Activated CD4-positive, alpha-beta memory T cell treated with anti-CD3 and anti-CD28 coated beads, Interleukin-2, amount 10 ng/mL, durations not matched to agents 7 days and 5 days (primary cell): ENCODE measurements at places on chromosomes 5 and 9.
A peak's percentile ranks its signal among the peaks of the same experiment; 100 is the strongest.

DNA sequence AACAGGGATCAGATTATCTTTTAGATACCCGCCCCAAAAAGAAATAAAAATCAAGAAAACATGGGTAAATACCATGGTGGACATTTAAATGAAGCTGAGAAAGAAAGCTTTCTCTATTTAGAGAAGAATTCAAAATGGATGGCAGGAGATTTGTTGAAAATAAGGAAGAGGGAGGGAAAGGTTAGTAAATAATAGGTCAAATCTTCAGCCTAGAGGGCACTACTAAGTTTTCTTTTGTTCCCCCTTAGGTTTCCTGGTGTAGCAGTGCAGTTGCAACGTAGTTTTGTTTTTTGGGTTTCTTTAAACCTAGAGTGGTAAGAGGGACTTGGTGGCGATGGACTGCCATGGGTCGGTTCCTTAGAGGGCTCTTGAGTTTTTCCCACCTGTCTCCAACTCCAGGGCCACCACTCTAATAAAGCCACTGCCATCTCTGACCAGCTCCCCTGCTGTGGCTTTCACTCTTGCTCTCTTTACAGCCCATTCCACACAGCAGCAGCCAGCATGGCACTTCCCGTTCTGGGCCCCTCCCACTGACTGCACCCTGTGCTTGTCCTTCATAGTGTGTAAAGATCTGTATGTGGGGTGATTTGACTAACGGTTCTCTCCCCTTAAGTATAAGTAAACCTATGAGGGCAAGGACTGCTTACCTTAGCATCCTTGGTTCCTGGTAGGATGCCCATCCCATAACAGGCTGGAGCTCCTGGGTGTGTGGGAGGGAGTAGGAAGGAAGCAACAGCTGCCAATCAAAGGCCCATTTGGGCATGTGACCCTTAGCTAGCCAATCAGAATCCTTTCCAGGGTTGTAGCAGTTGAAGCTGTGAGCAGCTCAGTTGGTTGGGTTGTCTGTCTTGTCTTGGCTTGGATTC is 118.3 kb downstream of the SLC1A3 start:
- peak; percentile 25 for DNase-seq

DNA sequence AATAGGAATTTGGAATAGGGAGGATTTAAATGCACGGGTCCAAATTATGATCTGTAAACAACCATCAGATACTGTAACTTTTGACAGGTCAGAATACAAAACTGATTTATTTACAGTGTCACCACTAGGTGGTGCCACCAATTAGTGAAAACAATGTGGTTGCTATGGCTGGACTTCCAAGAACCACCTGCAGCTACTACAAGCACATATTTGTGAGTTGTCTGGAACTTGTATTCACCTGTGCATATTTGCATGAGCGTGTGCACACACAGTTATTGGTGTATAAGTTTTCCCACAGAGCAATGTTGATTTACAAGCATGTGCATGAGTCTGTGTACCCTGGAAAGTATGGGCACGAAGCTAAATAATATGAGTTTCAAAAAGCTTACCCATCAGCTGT is 3.0 kb upstream of the HRCT1 start:
- DNase-seq, result peak; percentile 32

DNA sequence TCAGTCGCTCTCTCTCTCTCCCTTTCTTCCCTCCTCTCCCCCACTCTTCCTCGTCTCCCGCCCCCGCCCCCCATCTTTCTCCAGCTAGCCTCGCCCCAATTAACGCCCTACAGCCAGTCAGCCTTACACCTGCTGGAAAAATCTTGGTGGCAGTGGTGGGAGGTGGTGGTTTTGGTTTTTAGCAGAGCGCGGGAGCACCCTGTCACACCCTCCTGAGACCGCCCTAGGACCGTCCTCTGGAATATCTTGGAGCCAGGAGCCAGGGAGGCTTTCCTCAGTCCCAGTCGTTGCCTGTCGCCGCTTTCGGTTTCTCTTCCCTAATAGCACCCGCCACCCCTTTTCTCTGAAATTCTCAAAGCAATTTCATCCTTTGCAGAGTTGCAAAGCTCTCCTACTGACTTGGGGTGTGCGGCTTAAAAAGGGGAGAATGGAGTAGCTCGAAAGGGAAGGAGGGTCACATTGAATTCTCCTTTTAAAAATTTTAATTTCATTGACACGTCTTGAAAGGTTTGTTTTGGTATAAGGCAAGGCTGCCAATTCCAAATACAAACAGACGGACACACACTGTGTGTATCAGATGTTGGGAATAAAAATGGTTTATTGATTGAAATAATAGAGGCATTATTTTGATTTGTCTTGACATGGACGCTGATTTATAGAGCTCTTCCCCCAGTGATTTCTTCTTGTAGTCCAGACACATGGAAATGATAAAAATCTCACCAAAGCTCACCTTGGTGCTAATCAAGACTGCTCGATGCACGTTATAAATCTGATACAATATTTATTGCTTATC is 301.3 kb downstream of the PARP8 start:
- DNase-seq, result no peak

DNA sequence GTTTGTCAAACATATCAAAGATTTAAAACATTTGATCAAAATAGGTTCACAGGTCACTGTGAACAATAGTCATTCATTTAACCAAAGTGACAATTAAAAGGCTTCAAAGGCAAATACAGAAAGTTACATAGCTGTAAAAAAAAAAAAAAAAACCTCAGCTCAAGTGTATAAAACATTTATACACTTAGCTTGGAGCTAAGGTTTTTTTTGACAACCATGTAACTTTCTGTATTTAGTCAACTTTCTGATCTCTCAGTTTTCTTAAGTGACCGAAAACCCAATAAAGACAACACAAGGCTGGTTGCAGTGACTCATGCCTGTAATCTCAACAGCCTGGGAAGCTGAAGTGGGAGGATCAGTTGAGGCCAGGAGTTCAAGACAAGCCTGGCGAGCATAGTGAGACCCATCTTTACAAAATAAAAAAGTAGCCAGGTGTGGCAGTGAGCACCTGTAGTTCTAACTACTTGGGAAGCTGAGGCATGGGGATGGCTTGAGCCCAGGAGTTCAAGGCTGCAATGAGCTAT is 16.4 kb upstream of the UBTD2 start:
- no peak for DNase-seq

DNA sequence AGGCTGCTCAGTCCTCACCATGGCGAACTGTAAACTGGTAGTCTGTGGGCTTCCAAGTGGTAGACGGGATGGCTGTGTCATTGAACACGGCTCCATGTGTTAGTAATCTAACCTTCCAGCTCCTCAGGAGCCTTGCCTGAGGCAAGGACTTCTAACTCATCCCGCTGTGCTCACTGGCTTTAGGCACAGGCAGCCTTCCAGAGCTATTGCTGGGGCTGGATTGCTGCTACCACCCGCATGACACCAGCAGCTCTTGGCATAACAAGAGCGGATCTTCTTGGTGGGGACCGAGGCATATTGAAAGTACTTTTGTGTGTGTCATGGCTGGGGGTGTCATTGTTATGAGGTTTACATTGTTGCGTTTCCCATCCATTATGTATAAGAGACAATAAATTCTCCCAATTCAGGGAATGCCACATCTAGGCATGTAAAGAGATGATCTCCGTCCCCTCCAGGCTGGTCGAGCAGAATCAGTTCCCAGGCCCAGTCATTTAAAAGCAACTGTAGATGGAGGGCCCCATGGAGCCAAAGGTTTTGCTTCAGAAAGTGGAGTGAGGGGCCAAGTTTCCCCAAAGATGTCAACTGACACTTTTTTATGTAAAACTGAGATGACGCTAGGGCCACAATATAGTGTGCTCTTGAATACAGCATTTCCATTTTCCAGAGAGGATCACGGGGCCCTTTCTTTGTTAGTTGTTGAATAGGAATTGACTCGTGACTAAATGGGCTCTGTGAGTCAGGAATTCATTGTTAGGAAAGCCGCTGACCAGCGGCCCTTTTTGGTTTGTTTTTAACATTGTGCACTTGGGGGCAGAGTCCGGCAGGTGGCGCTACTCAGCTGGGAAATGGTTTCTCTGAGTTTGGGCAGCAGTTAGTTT is 759.5 kb downstream of the TAF11L14 start:
- DNase-seq, result peak; percentile 45

DNA sequence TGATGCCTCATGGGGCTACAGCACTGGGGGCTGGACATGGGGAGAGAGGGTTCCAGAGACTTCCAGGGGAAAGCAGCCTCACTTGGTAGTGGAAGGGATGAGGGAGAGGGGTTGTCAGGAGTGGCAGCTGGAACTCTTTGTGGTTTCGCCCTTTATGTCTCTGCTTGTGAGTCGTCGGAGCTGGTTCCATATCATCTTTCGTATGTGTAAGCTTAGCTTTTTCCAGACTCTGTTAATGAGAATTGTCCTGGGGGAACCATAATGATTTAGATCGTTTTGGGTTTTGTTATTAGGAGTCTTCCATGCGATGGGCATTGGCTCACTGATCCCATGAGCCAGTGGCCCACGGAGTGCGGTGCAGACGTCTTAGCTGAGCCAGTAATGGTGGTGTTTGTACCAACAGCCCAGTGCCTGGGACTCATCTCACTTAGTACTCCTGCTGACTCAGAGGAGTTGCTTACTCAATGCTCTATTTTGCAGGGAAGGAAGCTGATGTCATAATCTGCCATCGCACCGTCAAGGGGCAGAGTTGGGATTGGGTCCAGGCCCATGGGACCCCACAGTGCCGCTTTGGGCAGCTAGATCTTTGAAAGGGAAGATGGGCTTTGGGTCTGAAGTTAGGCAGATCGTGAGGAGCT is 48.5 kb downstream of the NEK6 start:
- DNase-seq, result no peak

DNA sequence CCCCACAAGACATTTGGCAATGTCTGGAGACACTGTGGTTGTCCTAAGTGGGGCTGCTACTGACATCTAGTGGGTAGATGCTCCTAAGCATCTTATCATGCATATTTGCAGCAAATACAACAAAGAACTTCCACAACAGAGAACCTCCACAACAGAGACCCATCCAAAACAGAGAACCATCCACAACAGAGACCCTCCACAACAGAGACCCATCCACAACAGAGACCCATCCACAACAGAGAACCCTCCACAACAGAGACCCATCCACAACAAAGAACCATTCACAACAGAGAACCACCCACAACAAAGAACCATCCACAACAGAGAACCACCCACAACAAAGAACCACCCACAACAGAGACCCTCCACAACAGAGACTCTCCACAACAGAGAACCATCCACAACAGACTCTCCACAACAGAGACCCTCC is 32.8 kb downstream of the ARPC5L start:
- peak; percentile 44 for DNase-seq

DNA sequence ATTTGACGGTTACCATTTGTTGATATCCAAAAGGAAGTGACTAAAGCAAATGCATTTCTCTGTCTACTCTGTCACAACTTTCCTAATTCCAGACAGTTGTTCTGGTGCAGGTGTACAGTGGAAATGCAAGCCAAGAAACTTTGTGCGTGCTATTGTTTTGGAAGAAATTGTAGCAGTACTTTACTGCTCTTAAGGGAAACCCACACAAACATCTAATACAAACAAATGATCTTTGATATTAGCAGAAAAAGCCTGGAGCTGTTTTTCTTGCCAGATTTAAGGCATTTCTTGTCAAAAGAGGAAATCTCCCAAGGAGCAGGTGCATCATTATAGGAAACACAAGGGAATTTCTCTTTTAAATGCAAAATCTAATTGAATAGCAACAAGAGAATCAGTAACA is 2.0 kb downstream of the SNCAIP start:
- DNase-seq, result no peak

- DNase-seq, result no peak
Measured at GRCh38 chr5:11520241-11520930, 383.9 kb downstream of the CTNND2 start.

GRCh38 chr9:38039907-38040682 is 28.9 kb downstream of the SHB start:
- no peak for DNase-seq

DNA sequence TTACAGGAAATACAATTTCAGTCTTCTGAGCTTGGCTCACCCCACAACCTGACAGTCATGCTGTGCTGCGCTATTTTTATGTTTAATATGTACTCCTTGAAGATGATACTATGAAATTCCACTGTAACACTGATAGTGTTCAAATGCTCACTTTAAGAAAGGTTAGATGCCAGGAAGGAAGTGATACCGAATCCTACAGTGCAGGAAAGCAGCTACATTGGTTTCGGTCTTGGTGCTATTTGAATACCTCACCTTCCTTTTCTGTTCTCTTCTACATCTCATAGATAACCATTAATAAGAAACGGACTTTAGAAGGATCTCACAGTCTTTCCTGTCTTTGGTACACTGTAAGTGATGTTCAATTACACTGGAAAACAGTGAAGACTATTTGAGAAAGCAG is 117.6 kb downstream of the SEMA5A start:
- no peak for DNase-seq

DNA sequence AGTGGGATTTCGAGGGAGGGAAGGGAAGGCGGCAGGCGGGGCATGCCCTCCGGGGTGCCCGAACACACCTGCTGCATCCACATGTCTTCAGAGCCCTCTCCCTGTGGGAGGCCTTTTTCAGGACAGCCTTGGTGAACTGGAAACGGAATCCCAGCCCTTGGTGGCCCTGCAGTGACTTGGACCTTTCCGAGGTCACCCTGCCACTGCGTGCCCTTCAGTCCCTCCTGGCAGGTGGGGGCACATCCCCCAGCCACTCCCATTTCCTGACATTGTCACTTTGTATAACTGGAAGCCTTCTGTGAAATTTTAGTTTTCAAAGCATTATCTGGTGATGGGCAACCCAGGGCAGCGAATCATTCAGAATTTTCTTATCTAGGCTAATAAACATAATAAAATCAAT is 11.0 kb upstream of the AHRR start:
- DNase-seq, result no peak

DNA sequence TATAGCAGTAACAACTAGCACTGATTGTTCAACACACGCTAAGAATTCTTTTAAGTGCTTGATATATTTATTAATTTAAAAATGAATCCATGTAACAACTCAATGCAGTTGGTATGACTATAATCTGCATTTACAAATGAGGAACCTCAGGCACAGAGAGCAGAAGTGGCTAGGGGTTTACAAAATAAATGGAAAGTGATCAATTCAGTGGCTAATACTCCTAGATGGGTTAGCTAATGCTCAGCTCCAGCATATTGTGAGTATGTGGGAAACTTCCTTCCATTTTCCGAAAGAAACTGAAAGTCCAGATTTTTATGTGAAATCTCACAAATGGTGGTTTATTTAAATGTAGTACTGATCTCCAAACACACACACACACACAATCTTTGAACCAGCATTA is 128.0 kb downstream of the RFX3 start:
- DNase-seq, result no peak

DNA sequence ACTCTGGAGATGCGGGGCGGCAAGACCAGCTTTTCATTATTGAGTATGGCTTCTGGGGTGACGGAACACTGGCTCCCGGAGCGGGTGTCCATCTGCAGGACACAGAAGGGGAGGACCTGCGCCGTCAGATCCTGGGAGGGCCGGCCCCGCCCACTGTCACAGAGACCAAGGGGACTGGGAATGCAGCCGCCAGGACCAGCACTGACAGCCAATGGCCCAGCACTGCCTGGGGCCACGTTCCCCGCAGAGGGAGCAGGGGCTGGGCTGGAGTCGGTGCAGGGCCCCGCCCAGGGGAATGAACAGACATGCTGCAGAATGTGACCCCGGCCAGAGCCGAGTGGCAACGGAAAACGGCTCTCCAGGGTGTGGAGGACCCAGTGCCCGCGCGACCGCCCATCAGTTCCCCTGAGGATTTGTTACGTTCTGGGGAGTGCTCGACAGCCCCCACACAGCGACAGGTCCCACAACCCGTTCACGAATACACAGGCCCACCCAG is at the start of gene ZDHHC11:
ZDHHC11 (minus strand) TSS at position 476 of the 496 bp plus-strand sequence; CDS start at position 92, 384 bp downstream.
- no peak for DNase-seq
